Osteocyte (in vitro differentiated cells): ENCODE measurements at places on chromosomes 3 and 15. TPM values are rescaled to one million over a fixed set of nuclear protein-coding genes. Genes with fewer than 3 reads are reported as not detected.

- H3K36me3 ChIP-seq: no peaks in the 10 kb centered on the region
- H3K27ac ChIP-seq: peak within 1 kb of the TSS; percentile 84
- peak within 1 kb of the TSS; percentile 86 for H3K4me3 ChIP-seq
Measured at GRCh38 chr3:31981206-31982181, at the start of the genes OSBPL10 and ZNF860. TSS of gene OSBPL10 (minus strand) at chr3:31981262. CDS start at chr3:31981179, 83 bp downstream. TSS of gene ZNF860 (plus strand) at chr3:31981750. CDS start at chr3:31989080, 7,330 bp downstream.

- H3K36me3 ChIP-seq: peaks cover 4% of the 10 kb centered on the region
- H3K27me3 ChIP-seq: peaks cover 10% of the 10 kb centered on the region
- no peak overlapping the region for H3K27ac ChIP-seq
- no peak overlapping the region for H3K4me3 ChIP-seq
- DNase-seq: no peak
Measured at GRCh38 chr3:24496529-24497482, 2.2 kb upstream of the THRB start.

DNA sequence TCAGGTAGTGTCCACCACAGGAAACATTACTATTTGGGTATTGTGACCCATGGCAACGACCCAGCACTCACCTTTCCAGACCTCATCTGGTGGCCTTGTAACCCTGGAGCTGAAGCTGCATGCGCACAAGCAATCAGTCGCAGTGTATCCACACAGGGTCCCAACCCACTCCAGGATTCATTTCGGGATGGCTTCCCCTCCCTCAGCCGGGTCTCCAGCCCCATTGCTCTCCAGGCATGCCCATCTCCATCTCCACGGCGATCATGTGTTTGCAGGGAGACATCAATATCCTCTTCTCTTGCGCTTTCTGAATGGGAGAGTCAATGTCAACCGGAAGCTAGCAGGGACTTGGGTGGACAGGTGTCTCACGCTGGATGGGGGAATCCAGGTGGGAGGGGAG is 35.2 kb downstream of the GOLGA6L2 start:
- DNase-seq: no peak
- no peaks in the 10 kb centered on the region for H3K36me3 ChIP-seq
- no peaks in the 10 kb centered on the region for H3K4me1 ChIP-seq
- no peak overlapping the region for H3K4me3 ChIP-seq

DNA sequence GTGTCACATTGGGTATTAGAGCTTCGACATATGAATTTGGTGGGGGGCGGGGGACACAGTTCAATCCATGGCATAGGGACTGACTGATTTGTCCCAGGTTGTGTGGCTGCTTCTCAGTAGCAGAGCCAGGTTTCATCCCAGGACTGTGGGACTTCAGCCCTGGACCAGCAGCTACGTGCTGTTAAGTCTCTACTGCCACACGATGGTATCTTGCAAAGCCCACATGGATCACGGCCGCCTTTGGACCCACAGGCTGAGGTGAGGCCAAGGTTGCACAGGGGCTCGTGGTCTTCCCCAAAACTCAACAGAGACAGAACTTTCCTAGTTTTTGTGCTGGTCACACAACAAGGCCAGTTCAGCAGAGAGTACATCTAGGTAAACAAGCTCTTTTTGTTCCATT is 97.4 kb downstream of the LRRK1 start:
- H3K27me3 ChIP-seq: no peaks in the 10 kb centered on the region
- no peaks in the 10 kb centered on the region for H3K4me1 ChIP-seq
- H3K4me3 ChIP-seq: no peak overlapping the region
- no peak overlapping the region for H3K27ac ChIP-seq

MUC13 gene
- not detected in 2 replicates for total RNA-seq

DNA sequence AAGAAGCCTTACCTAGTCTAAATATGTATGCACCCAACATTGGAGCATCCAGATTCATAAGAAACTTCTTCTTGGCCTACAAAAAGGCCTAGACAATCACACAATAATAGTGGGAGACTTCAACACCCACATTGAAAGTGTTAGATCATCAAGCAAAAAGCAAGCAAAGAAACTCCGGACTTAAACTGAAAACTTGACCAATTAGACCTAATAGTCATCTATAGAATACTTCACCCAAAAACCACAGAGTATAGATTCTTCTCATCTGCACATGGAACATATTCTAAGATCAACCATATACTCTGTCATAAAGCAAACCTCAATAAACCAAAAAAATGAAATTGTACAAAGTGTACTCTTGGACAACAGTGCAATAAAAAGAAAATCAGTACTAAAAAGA is 22.3 kb upstream of the OR5K4 start:
- peaks cover 32% of the 10 kb centered on the region for H3K27me3 ChIP-seq
- no peak overlapping the region for H3K27ac ChIP-seq
- no peaks in the 10 kb centered on the region for H3K36me3 ChIP-seq
- no peak overlapping the region for H3K4me3 ChIP-seq
- no peak for DNase-seq

DNA sequence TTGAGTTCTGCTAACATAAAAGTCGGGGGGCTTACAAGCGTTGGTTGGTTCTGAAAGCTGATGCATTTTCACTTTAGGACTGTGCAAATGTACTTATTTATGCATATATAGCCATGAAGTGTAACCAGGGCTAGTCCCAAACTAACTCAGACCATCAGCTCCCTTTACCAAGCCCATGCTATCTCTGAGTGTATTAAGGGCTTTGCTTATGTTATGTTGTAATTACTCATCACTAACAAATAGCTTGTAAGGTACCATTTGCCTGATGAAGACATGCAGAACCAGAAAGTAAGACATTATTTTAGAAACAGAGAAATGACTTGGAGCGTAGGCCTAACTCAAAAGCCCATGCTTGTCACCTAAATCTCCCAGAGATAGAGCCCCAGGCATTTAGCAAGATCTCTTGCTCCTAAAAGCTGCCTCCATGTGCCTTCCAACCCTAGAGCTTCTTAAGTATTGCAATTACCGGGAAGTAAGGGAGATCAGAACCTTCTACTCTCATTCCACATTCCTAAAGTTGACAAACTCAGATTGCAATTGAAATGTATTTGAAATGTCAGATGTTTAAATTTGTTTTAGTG is 362.9 kb upstream of the RBMS3 start:
- no peaks in the 10 kb centered on the region for H3K36me3 ChIP-seq
- H3K4me1 ChIP-seq: peaks cover 16% of the 10 kb centered on the region
- H3K27me3 ChIP-seq: peaks cover 2% of the 10 kb centered on the region
- DNase-seq: no peak
